NCI-H1105 treated with DMSO at 0.1 percent for 48 hours (cell line): ENCODE measurements at places on chromosomes 12 and 14.

DNA sequence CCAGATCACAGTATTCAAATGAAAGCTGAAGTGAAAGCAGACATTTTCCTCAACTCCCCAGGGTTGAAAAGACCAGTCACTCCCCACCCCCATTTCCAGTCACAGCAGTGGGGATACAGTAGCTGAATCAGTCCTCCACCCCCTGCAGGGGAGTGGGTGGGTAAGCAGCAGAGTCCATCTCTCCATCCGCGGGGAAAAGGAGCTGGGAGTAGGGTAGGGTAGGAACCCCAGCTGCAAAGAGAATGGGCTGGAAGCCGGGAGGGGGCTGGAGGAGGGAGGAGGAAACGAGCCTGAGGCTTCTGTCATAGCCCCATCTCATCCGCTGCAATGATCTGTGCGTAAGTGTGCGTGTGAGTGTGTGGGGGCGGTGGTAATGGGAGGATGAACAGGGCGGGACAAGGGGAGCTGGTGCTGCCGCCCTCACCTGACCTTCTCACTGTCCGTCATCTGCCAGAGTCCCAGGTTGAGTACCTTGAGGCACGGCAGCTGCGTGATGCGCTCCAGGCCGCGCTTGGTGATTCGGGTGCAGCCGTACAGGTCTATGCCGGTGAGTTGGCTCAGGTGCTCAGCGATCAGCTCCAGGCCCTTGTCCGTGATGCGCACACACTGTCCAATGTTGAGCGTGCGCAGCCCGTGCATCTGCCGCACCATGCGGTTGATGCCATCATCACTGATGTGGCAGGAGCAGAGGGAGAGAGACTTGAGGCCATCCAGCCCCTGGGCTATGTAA, 1.8 kb downstream of the FBXL14 start:
- DNase-seq, result peak; percentile 56

GRCh38 chr14:90624732-90625400, 191.4 kb downstream of the TTC7B start:
- peak; percentile 40 for DNase-seq

GRCh38 chr12:87259391-87259790, 769.8 kb downstream of the C12orf50 start:
- no peak for DNase-seq

GRCh38 chr12:74980510-74980909, 229.1 kb downstream of the KCNC2 start:
- no peak for DNase-seq
